NCI-H226 (cell line): ENCODE measurements at places on chromosomes 6 and 20.

GRCh38 chr20:34254979-34255378 is 13.8 kb downstream of the ASIP start:
- no peak for DNase-seq

DNA sequence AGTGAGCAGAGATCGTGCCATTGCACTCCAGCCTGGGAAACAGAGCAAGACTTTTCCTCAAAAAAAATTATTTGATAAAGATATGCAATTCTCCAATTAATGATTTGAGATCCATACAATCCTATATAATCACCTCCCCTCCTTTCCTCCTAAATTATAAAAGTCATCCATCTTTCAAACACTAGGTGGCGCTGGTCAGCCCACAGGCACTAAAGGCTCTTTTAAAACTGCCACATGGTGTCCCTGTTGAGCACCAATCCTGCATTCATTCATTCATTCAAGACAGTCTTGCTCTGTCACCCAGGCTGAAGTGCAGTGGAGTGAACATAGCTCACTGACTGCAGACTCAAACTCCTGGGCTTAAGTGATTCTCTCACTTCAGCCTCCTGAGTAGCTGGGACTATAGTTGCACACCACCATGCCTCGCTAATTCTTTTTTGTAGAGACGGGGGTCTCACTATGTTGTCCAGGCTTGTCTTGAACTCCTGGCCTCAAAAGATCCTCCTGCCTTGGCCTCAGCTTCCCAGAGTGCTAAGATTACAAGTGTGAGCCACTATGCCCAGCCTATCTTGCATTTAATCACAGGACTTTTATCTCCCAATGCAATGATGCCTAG is 58.7 kb upstream of the SLC2A12 start:
- peak; percentile 23 for DNase-seq

DNA sequence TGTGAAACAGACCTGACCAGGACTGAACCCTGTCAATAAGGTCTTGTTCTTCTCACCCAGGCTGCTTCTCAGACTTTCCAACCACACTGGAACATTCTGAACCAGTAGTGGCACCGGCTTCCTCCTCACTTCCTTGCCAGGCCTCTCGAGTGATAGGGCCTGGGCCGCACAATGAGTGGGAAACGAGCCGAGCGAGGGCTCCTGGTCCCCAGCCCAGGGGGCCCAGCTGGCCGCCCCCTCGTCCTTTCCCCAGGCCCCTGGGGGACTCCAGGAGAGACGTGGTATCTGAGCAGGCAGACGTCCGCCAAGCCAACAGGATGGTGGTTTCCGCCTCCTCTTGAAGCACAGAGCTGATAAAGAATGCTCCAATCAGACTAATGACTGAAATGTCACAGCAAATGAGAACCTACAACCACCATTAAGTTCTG is 117.9 kb downstream of the GMDS start:
- no peak for DNase-seq

- DNase-seq: no peak
Measured at GRCh38 chr20:32685541-32686529, 12.1 kb upstream of the C20orf203 start.

DNA sequence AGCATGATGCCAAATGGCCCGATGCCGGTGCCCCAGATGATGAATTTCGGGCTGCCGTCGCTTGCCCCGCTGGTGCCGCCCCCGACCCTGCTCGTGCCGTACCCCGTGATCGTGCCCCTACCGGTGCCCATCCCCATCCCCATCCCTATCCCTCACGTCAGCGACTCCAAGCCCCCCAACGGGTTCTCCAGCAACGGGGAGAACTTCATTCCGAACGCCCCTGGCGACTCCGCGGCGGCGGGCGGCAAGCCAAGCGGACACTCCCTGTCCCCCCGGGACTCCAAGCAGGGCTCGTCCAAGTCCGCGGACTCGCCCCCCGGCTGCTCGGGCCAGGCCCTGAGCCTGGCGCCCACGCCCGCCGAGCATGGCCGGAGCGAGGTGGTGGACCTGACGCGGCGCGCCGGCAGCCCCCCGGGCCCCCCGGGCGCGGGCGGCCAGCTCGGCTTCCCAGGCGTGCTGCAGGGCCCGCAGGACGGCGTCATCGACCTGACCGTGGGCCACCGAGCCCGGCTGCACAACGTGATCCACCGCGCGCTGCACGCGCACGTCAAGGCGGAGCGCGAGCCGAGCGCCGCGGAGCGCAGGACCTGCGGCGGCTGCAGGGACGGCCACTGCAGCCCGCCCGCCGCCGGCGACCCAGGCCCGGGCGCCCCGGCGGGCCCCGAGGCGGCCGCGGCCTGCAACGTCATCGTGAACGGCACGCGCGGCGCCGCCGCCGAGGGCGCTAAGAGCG is 144.6 kb downstream of the SOBP start:
- no peak for DNase-seq

GRCh38 chr20:20741087-20742045 is 28.9 kb upstream of the RALGAPA2 start:
- no peak for DNase-seq

GRCh38 chr6:4693173-4693970 is 82.8 kb upstream of the CDYL start:
- DNase-seq: no peak
